Activated CD4-positive, alpha-beta T cell treated with anti-CD3 and anti-CD28 coated beads, Interleukin-2, amount 50 U/mL, for 48 hours (primary cell): ENCODE measurements at places on chromosomes 5 and 9.

DNA sequence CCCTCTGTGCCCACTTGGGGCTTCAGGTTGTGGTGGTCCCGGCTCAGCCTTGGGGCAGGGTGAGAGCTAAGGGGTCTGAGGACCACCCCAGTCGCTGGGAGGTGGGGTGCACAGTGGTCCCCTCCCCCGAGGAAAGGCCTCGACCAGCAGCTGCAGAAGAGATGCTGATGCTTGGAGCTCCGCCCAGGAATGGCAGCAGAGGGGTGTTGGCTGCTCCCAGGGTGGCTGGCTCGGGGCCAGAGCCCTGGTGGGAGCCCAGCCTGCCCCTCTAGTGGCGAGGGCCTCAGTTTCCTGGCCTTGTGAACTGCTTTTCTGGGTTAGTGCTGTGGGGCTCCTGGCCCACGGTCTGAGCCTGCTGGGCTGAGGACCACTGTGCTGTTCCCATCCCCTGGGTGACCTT, 1.2 kb downstream of the DIPK1B start:
- DNase-seq, result no peak

- peak; percentile 79 for DNase-seq
Observed at GRCh38 chr5:132369474-132370180, at the start of gene SLC22A5. Gene SLC22A5, plus strand, starts transcription at chr5:132369710. Its CDS starts 263 bp downstream, at chr5:132369973.

GRCh38 chr5:138974227-138975063, 99.3 kb upstream of the LRRTM2 start:
- DNase-seq, result no peak

GRCh38 chr9:93357649-93358048, 93.8 kb upstream of the FAM120A start:
- DNase-seq, result peak; percentile 1

- no peak for DNase-seq
Observed at GRCh38 chr5:157764531-157764930, 21.0 kb downstream of the LSM11 start.

GRCh38 chr5:172456076-172456722, 1.9 kb upstream of the SH3PXD2B start:
- no peak for DNase-seq

DNA sequence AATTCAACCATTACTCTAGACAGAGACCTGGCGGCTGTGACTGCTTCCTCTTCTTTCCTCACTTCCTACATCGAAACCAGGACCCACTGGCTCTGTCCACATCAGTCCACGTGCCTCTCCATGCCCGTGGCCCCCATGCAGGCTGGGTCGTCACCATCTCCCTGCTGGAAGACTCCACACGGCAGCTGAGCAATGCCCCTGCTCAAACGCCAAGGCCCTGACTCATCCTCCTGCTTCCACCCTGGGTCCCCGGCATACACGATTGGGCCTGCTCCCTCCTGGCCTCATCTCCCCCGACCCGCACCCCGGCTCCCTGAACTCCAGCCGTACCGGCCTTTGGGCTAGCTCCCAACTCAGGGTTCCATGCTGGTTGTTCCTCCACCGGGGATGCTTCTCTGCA, 67.2 kb upstream of the IER5L start:
- DNase-seq, result no peak

DNA sequence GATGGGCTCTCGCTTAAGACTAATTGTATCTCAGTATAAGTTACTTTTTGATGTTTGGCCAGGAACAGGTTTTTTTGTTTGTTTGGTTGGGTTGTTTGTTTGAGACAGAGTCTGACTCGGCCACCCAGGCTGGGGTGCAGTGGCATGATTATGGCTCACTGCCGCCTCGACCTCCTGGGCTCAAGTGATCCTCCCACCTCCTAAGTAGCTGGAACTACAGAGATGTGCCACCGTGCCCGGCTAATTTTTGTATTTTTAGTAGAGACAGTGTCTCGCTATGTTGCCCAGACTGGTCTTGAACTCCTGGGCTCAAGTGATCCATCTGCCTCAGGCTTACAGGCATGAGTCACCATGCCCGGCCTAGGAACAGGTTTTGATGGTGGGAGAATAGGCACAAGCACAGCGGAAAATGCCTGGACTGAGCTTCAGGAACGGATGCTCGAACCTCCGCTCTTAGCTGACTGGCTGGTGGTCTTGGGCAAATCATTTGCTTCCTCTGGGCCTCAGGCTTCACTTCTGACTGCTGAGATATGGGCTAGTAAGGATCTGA, 11.4 kb upstream of the SYNPO start:
- no peak for DNase-seq

GRCh38 chr5:35004200-35004599, 43.5 kb downstream of the AGXT2 start:
- no peak for DNase-seq

- no peak for DNase-seq
Observed at GRCh38 chr9:13845460-13845859, 468.5 kb downstream of the NFIB start.

DNA sequence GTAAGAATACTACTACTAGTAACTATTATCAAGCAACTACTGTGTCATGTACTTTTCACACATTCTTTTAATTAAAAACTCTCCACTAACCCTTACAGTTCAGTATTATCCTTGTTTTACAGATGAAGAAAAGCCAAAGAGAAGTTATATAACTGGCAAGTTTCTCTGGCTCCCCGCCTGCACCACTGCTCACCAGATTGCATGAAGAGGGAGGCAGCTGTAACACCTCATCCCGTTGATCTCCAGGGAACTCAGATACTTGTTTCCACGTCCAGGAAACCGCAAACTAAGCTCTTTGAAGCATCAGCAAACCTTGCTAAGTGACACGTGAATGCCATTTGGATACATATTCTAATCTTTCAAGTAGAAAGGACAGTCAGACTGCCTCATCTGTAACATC, 70.3 kb downstream of the RIGI start:
- no peak for DNase-seq

- no peak for DNase-seq
Observed at GRCh38 chr9:85715587-85715986, 26.2 kb downstream of the AGTPBP1 start.
